ENCODE measurements at places on chromosomes 7 and 10. TPM values are rescaled to one million over a fixed set of nuclear protein-coding genes. Genes with fewer than 3 reads are reported as not detected.

The ENKUR gene
- 0.30 TPM for total RNA-seq

The LRGUK gene
- total RNA-seq = not detected

The MBL2 gene
- total RNA-seq = not detected

The ZNF239 gene
- 7.5 TPM for total RNA-seq

The CADPS2 gene
- total RNA-seq = not detected

The BICC1 gene
- total RNA-seq = 61.4 TPM

DNA sequence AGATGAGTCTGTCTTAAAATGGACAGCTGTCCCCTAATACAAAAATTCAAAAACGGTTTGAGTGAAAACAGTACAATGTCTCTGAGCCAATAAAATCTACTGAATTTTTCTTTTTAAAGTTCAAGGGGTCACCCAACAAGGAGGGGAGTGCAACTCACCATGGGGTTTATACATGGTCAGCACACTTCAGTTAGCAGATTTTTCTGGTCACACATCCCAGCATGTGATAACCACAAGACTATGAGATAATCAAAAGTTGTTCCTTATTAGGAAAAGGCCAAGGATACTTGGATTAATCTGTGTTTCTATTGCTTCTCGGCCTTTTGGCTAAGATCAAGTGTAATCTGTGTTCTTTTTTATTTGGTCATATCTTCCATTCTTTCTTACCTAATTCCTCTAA, 31.6 kb downstream of the ABCB5 start:
- 0 out of 2 replicates have a peak, but pooled peaks cover 5% of the 10 kb centered on the region for H3K36me3 ChIP-seq
- H3K27ac ChIP-seq = no peak overlapping the region
- H3K4me3 ChIP-seq = no peak overlapping the region
- DNase-seq = no peak

GRCh38 chr7:151133266-151133985, 34.1 kb downstream of the GBX1 start:
- H3K27ac ChIP-seq = no peak overlapping the region
- H3K4me3 ChIP-seq = no peak overlapping the region
- DNase-seq = no peak
- no peaks in the 10 kb centered on the region for H3K4me1 ChIP-seq

DNA sequence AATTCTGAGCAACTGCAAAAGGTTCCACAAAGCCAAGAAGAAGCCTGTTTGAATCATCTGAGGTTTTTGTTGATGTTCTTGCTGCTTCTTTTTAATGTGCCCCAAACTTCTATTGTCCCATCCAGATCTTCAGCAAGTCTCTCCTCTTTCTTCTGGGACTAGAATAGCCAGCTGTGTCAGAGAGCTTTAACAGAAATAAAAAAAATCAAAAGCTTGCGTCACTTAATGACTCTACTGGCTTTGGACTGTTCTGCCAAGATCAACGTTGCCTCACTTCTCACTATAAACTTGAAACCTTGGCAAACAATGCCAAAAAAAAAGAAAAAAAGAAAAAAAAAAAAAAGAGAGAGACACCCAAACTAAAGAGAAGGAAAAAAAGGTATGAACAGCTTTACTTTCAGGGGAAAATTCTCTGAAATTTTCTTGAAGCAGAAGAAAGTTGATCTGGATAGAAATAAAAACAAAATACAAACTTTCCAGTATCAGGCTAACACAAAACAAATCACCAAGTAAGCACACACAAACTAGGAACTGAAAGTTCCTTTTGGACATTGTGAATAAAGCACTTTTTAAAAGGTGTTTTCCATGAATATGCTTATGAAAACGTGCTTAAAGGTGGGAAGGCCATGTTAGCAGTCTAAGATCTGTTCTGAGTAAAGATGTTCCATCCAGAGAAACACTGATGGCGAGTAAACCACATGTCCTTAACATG, 14.8 kb downstream of the USP54 start:
- H3K36me3 ChIP-seq = no peaks in the 10 kb centered on the region
- no peak overlapping the region for H3K4me3 ChIP-seq
- peak; percentile 71 for DNase-seq
- peaks cover 26% of the 10 kb centered on the region for H3K4me1 ChIP-seq
- peak overlapping the region; percentile 25 for H3K27ac ChIP-seq
- H3K27me3 ChIP-seq = no peaks in the 10 kb centered on the region

DNA sequence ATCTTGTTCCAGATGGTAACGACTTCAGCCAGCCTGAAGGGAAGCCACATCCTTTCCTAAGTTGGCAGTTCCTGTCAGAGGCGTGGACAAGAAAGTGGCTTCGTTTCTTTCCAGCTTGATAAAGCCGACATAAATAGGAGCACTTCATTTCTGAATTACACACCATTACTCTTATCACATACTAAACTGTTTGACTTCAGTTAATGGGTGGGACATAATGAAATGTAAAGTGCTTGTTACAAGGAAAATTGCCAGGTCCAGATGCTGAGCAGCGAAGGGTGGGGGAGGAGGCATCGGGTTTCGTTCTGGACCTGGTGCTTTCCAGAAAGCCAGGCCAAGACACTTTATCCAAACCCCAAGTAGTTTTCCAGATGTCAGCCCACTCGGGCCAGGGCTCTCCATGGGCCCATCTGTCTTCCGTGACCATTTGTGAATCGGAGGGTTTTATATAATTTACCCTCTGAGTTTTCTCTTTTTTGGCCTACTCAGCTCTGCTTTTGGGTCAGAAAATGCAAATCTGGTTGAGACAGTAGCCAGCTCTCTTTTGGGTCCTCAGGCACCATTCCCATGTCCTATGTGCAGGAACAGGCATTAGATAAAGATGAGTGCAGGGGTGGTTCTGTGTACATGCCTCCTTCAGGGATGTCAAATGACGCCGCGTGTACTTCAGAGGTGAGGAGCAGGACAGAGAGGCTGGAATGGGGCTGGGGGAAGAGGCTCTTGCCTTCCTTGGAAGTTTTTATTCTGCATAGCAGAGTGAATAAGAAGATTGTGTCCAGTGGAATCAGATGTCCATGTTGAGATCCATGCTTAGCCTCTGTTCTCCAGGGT, 90.2 kb downstream of the TACC2 start:
- no peak overlapping the region for H3K4me3 ChIP-seq
- no peak for DNase-seq
- H3K27ac ChIP-seq = no peak overlapping the region
- H3K36me3 ChIP-seq = no peaks in the 10 kb centered on the region
- no peaks in the 10 kb centered on the region for H3K4me1 ChIP-seq

- H3K27ac ChIP-seq = no peak overlapping the region
- peaks cover 2% of the 10 kb centered on the region for H3K27me3 ChIP-seq
- no peak for DNase-seq
- peaks cover 10% of the 10 kb centered on the region for H3K4me1 ChIP-seq
- H3K4me3 ChIP-seq = no peak overlapping the region
Observed at GRCh38 chr7:128954150-128954549, 16.4 kb downstream of the IRF5 start.

DNA sequence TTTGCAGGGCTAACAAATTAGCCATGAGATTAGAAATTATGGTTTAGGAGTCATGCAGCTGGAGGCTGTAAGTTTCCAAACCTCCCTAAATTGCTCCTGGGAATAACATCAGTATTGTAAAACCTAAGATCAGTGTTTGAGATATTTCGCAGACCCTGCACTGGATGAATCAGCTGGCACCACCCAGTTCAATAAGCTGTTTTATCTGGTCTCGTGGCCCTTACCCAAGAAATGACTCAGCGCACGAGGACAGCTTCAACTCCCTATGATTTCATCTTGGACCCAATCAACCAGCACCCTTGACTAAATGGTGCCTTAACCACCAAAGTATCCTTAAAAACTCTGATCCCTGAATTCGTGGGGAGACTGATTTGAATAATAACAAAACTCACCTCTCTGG, 482.0 kb upstream of the PCDH15 start:
- no peak for DNase-seq
- no peak overlapping the region for H3K27ac ChIP-seq
- no peaks in the 10 kb centered on the region for H3K27me3 ChIP-seq
- H3K36me3 ChIP-seq = no peaks in the 10 kb centered on the region
- no peak overlapping the region for H3K4me3 ChIP-seq

DNA sequence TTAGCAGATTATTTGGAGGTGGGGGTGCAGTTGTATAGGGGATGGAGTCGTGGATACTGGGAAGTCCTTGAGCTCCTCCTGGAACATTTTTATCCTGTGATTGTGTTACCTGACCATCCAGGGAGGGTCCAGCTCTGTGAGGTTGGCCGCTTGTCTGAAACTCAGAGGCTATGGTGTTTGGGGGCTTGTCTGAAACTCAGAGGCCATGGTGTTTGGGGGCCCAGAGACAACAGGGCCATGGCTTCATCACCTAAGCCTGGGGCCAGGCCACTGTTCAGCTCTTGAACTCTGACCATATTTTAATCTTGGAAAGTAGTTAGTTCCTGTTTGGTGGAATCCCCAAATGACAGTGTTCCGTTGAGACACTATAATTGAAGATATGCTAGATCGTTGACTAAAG, 66.1 kb downstream of the TRRAP start:
- no peak overlapping the region for H3K4me3 ChIP-seq
- H3K27me3 ChIP-seq = no peaks in the 10 kb centered on the region
- no peaks in the 10 kb centered on the region for H3K4me1 ChIP-seq
- no peak for DNase-seq
- H3K27ac ChIP-seq = no peak overlapping the region

DNA sequence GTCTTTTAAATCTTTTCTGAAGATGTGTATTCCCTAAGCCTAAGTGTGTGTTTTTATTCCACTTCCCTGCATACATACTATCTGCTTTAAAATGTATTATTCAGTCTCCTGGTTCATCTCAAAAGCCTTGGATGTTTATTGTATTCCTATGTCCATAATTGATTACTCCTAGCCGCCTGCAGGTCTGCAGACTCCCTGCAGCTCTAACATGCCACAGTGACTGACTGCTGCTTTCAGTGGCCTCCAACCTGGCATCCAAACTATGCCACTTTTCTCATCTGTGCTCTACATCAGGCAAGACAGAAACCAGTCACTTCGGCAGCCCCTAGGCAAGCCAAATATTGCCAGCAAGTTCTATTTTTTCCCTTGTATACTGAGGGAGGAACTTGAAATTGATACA, 81.7 kb downstream of the ABCA13 start:
- peaks cover 17% of the 10 kb centered on the region for H3K4me1 ChIP-seq
- no peak overlapping the region for H3K27ac ChIP-seq
- no peaks in the 10 kb centered on the region for H3K27me3 ChIP-seq
- DNase-seq = no peak
- no peaks in the 10 kb centered on the region for H3K36me3 ChIP-seq

GRCh38 chr7:106064316-106064715, 47.8 kb downstream of the SYPL1 start:
- no peaks in the 10 kb centered on the region for H3K36me3 ChIP-seq
- DNase-seq = no peak
- H3K27me3 ChIP-seq = peaks cover 2% of the 10 kb centered on the region
- H3K4me3 ChIP-seq = no peak overlapping the region
- H3K27ac ChIP-seq = peak overlapping the region; percentile 87
- peaks cover 32% of the 10 kb centered on the region for H3K4me1 ChIP-seq

- peaks cover 52% of the 10 kb centered on the region for H3K36me3 ChIP-seq
- peaks cover 3% of the 10 kb centered on the region for H3K27me3 ChIP-seq
- H3K4me1 ChIP-seq = peaks cover 76% of the 10 kb centered on the region
- DNase-seq = no peak
Observed at GRCh38 chr7:79455173-79455790, 1.8 kb upstream of the MAGI2 start.

GRCh38 chr7:106111655-106112117, 426 bp downstream of the SYPL1 start:
- peaks cover 33% of the 10 kb centered on the region for H3K4me1 ChIP-seq
- H3K36me3 ChIP-seq = peaks cover 10% of the 10 kb centered on the region
- peak overlapping the region; percentile 91 for H3K4me3 ChIP-seq
- DNase-seq = peak; percentile 36
- no peaks in the 10 kb centered on the region for H3K27me3 ChIP-seq
- peak overlapping the region; percentile 94 for H3K27ac ChIP-seq

- H3K36me3 ChIP-seq = peaks cover 5% of the 10 kb centered on the region
- no peak for DNase-seq
- peaks cover 11% of the 10 kb centered on the region for H3K27me3 ChIP-seq
- peaks cover 7% of the 10 kb centered on the region for H3K4me1 ChIP-seq
- no peak overlapping the region for H3K27ac ChIP-seq
Observed at GRCh38 chr10:124087672-124088634, 5.4 kb downstream of the CHST15 start.
